Activated T-helper 1 cell treated with anti-CD3 and anti-CD28 coated beads, Interleukin-12 subunit alpha, Interleukin-12 subunit beta, Interleukin-2, Interleukin-4 antibody, amounts not matched to agents 30 ng/mL and 10 ng/mL and 1 ng/mL, durations not matched to agents 14 hours and 24 hours and 36 hours (primary cell): ENCODE measurements at places on chromosomes 16 and 17. TPM values are rescaled to one million over a fixed set of nuclear protein-coding genes. Genes with fewer than 3 reads are reported as not detected.

DNA sequence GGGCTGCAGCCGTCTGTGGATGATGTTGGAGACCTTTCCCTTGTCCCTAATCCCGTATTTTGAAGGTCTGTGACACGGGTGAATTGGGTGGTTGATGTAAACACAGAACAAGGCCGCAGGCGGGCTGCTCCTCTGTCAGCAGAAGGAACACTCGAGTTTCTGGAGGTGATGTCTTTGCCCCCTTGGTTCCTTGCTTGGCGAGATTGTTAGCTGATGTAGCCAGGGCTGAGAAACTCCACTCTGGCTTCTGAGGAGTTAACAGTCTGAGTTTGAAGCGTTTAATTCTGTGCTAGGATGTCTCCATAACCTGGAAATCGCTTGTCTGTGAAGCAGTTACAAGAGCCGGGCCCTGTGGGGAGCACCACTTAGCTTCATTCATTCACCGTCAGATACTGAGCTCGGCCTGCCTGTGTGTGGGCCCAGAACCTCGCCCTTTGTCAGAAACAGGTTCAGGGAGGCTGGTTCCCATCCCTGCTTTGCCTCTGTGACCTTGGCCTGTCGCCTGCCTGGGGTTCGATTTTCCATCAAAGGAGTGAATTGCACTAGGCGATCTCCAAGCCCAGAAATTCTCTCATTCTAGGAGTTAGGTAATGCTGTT is 1.3 kb downstream of the MAPK8IP3 start:
- H3K4me1 ChIP-seq: peaks cover 28% of the 10 kb centered on the region
- DNase-seq: peak; percentile 5
- no peaks in the 10 kb centered on the region for H3K27me3 ChIP-seq
- peaks cover 16% of the 10 kb centered on the region for H3K36me3 ChIP-seq

- peaks cover 3% of the 10 kb centered on the region for H3K27me3 ChIP-seq
- no peaks in the 10 kb centered on the region for H3K4me1 ChIP-seq
- no peak overlapping the region for H3K27ac ChIP-seq
- peaks cover 1% of the 10 kb centered on the region for H3K36me3 ChIP-seq
- no peak overlapping the region for H3K4me3 ChIP-seq
- no peak for DNase-seq
These were observed 50.0 kb upstream of the N4BP1 start for GRCh38 chr16:48659940-48660339.

GRCh38 chr17:45986056-45986455 is 13.0 kb upstream of the STH start:
- H3K4me3 ChIP-seq: no peak overlapping the region
- no peak for DNase-seq
- H3K27me3 ChIP-seq: peaks cover 8% of the 10 kb centered on the region
- H3K27ac ChIP-seq: peak overlapping the region; percentile 16
- H3K4me1 ChIP-seq: no peaks in the 10 kb centered on the region

GRCh38 chr16:19532601-19533000 is 8.9 kb downstream of the CCP110 start:
- no peaks in the 10 kb centered on the region for H3K4me1 ChIP-seq
- H3K27ac ChIP-seq: no peak overlapping the region
- no peak overlapping the region for H3K4me3 ChIP-seq
- H3K27me3 ChIP-seq: no peaks in the 10 kb centered on the region

Gene CRYBA1
- total RNA-seq: not detected in 2 replicates
